ENCODE measurements at places on chromosomes 5 and 9.

- ATAC-seq, result no peak
These were observed 7.0 kb upstream of the IRF1 start for GRCh38 chr5:132497488-132497997.

DNA sequence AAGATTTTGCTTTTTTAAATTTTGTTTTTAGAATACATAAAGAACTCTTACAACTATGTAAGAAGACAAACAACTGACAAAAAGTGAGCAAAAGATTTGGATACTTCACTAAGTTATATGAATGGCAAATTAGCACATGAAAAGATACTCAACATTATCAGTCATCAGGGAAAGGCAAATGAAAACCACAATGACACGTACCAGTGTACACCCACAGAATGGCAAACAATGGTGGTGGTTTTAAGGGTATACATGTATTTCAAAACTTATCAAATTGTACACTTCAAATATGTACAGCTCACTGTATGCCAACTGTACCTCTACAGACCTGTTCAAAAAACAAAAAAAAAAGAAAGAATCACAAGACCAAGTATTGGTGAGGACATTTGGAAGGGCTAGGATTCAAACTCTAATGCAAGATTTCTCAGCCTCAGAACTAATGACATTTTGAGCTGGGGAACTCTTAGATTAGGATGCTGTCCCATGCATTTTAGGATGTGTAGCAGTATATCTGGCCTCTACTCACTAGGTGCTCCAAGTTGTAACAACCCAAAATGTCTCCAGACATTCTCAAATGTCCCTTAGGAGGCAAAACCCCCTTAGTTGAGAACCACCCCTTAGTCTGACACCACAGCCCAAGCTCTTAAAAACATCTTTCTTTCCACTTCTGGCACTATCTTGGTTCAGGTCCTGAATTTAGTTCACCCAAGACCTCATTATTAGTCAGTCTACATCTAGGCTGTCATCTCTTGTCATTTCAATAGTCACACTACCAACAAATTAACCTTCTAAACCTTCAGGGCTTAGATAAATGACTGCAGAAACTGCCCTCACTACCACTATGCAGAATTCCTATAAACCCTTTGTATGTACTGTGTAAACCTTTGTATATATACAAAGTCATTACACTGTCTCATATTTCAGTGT lies 9.7 kb downstream of the SCAI start:
- ATAC-seq, result no peak

DNA sequence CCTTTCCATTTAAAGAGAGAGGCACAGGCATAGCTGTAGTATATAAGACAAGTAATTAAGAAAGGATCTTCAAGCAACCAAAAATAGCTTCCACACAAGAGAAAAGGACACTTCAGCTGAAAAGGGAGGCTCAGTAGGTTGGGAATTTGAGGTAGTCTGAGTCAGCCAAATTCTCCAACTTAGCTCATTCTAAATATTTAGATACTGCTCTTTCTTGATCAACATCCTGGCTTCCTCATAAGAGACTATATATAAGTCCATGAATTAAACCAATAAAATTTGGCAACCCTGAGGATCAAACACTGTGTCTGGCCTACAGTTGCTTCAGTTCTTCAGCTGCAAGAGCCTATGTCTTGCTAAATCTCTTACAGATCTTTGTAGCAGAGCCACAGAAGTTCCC lies 17.8 kb downstream of the HINT1 start:
- ATAC-seq, result no peak

DNA sequence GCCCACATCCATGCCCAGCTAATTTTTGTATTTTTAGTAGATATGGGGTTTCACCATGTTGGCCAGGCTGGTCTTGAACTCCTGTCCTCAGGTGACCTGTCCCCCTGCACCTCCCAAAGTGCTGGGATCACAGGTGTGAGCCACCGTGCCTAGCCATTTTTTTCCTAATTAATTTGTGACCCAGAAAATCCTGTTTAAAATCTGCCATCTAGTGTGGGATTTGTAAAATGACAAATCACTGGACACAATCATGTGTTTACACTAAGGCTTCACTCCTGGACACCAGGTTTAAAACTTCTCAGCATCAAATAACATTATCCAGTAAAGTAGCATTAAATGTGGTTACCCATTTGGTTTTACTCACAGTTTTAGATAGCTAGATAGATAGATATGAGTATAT lies 18.6 kb upstream of the KDM4C start:
- ATAC-seq, result no peak

GRCh38 chr9:82419696-82420486 lies 431.3 kb downstream of the SPATA31D1 start:
- ATAC-seq, result no peak

- no peak for ATAC-seq
These were observed 14.4 kb upstream of the PLEKHG4B start for GRCh38 chr5:77546-77945.

DNA sequence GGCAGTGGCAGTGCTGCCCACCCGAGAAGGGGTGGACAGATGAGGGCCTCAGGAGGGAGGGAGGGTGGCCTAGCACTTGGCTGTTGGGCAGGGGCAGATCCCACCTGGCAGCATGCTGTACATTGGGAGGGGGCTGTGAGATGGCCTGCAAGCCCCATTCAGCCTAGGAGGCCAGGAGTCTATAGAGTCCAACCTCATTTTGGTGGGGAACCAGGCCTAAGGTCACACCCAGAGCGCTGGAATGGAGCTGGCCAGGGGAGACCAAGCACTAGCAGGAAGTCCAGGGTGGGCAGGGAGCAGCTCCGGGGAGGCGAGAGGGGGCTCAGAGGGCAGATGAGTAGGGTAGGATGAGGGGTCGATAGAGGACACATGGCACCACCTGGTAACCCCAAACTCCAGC lies 22.9 kb downstream of the TRIM14 start:
- no peak for ATAC-seq

GRCh38 chr5:126143622-126144021 lies 279.6 kb upstream of the GRAMD2B start:
- ATAC-seq, result no peak
